ENCODE measurements at places on chromosomes 7 and 10.
A peak's percentile ranks its signal among the peaks of the same experiment; 100 is the strongest.

- DNase-seq: no peak
Observed at GRCh38 chr7:143979359-143979758, 20.8 kb upstream of the OR6B1 start.

GRCh38 chr7:123627851-123628250 is 26.2 kb downstream of the ASB15 start:
- no peak for DNase-seq

GRCh38 chr10:15344876-15345285 is 26.2 kb downstream of the FAM171A1 start:
- no peak for DNase-seq

DNA sequence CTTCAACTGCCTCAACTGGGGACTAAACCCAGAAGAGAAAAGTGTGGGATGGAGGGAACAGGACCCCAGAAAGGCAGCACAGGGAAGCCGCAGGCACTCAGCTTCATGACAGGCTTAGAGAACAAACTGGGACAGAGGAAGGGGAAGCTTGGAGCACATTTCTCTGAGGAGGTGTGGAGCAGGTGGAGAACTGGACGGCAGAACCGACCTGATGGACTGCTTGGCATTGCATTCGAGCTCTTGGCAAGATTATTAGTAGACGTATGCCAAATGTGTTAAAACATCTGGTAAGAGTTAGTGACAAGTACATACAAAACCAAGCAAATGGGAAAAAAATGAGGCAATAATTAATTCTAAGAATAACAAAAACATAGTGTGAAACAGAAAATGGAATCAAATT is 335.7 kb downstream of the SFMBT2 start:
- DNase-seq: peak; percentile 52

- no peak for DNase-seq
Observed at GRCh38 chr10:18619016-18619415, 32.4 kb downstream of the NSUN6 start.

DNA sequence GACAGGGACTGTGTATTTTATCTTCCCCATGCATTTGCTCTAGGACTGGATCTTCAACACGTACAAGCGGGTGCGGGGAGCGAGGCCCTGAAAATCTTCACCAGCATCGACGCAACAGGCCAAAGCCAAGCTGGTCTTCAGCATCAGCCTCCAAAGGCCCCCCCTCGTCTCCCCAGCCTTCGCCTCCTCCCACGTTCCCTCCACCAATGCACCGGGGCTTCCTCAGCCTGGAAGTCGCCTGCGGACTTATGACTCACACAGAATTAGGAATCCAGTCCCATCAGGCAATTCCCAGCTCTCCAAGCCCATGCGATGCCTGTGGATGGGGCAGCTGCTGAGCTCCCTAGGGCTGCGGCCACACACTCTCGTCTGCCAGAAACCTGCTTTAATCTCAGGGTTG is 36.3 kb upstream of the RNF32 start:
- DNase-seq: no peak

GRCh38 chr10:126921974-126922525 is 16.8 kb downstream of the DOCK1 start:
- no peak for DNase-seq

DNA sequence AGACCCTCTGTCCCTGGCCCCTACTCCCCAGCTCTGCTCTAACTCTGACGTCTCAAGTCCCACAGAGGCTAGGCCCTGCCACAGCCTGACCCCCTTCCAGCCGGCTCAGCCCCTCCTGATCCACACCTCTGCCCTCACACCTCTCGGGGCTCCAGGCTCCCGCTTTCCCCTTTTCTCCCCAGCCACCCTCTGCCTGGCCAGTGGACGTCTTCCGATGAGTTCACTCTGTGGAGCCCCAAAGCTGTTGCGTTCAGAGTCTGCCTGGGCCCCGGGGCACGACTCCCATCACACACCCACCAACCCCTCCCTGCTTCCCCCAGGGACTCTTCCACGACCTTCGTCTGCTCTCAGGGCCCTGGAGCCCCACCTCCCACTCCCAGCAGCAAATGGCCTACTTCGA is 18.4 kb upstream of the TBRG4 start:
- no peak for DNase-seq

- DNase-seq: no peak
Observed at GRCh38 chr7:106471686-106472440, 187.1 kb upstream of the NAMPT start.

- no peak for DNase-seq
Observed at GRCh38 chr7:75900617-75901315, 14.2 kb upstream of the POR start.

DNA sequence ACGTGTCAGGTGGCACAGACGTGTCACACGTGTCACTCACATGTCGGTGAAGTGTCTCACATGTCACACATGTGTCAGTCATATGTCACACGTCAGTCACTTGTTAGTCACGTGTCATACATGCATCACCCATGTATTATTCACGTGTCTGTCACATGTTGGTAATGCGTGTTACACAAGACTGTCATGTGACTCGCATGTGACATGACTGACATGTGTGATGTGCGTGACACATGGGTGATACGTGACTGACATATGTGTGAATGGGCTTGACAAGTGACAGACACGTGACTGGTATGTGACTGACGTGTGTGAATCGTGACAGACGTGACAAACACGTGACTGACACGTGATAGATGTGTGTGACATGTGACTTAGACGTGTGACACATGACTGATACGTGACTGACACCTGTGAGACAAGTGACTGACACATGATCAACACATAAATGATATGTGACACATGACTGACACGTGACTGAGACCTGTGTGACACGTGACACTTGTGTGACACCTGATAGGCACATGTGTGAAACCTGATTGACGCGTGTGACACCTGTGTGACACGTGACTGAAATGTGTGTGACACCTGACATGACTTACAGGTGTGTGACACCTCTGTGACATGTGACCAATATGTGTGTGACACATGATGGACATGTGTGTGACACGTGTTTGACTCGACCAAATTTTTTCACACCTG is 56.1 kb downstream of the ZNF92 start:
- DNase-seq: no peak

- no peak for DNase-seq
Observed at GRCh38 chr10:117360994-117361667, 14.1 kb downstream of the PDZD8 start.

GRCh38 chr10:6300784-6301460 is 98.2 kb downstream of the PFKFB3 start:
- DNase-seq: no peak

GRCh38 chr7:138738551-138739335 is 37.6 kb upstream of the SVOPL start:
- DNase-seq: peak; percentile 89

DNA sequence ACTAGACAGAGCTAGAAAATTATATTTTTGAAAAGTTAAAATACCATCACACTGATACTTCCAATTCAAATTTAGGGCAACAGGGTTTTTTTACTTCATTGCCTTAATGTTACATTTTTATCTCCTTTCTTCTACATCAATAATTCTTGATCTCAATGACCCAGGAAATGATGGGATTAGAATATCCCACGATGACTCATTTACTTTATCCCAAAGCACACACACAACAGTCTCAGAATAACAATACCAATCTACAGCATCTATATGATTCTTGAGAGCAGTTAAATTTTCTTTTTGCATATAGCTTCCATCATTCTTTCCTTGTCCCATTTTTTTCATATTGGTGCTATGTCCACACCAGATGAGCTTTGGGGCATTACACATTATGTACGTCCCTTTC is 98.4 kb upstream of the EEPD1 start:
- no peak for DNase-seq

- DNase-seq: no peak
Observed at GRCh38 chr10:114520453-114520852, 116.2 kb upstream of the AFAP1L2 start.

GRCh38 chr10:78062296-78062695 is 28.6 kb downstream of the RPS24 start:
- no peak for DNase-seq

DNA sequence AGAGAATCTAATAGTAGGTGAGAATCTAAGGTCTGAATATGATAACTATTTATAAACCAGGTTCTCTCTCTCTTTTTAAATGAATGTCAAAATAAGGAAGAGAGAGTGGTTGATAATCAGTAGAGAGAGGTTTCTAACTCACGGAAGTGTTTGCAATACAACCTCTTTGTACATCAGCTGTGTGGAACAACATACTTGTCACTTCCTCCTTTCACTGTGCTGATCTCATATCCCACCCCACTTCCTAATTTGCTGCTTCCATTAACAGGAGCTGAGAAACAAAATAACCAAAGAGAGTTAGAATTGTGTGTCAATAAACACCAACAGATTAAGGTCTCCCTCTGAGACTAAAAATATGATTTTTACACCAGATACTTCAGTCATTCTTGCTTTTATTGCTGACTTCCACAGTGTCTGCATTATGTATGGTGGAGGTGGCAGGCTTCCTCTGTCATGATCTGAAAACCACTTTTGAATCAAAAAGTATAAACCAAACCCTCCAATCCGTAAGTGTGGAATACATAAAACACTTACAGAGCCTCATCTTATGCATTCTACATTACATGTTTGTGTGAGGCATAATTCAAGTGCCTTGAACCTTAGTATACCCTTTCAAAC is 25.0 kb downstream of the CACUL1 start:
- DNase-seq: no peak

DNA sequence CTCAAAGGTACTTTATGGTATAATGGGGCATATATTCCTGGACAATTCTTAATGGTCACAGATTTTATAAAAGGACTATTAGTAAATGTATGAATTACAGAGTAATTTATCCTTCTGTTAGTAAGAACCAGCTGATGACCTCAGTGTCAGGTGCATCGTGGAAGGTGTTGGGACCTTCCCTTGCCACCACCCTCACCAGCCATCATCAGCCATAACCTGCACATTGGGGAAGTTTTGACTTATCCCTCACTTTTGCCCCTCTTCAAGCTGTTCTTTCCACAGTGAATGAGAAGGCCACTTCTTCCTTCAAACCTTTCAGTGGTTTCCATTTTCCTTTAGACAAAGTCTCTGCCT is 52.2 kb downstream of the FIGNL1 start:
- DNase-seq: no peak

DNA sequence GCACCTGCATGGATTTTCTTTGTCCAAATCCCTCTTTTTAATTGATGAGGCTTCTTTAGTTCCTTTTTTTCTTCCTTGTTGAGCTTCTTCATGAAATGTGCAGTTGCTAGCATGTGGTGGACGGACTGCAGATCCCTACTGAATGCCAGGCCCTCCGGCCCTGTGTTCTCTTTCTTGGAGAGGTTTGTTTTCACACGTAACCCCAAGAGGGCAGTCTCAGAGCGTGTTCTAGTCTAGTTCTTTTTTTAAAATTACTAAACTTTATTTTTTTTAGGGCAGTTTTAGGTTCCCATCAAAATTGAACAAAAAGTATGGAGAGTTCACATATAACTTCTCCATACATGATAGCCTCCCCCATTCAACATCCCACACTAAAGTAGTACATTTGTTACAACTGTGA is 190.0 kb downstream of the CFTR start:
- DNase-seq: no peak

GRCh38 chr7:47215049-47215448 is 366.9 kb downstream of the TNS3 start:
- DNase-seq: no peak

DNA sequence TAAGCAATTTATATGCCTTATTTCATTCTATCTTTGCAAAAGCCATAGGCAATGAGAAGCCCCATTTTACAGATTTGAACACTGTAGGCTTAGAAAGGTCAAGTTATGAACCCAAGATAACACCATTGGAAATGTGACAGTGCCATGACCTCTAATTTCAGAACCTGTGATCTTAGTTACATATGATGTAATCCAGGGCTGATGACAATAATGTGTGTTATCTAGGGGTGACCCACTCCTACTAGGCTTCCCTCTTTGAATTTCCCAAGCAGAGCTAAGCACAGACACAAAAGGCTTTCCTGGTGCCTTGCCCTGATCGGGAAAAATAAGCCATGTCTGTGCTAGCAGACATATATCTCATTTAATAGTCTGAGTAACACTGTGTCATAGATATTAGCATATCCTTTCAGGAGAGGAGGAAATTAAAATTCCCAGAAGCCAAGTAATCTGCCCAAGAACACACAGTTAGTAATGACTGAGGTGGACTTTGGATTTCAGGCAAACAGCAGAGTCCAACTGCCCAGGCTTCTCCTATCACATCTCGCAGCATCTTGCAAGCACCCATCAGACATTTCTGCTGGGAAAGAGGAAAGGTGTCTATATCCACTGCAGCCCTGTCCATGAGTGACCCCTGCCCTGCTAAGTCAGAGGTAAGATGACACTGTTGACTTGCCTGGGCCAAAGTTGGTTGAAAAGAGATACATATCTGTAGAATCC is 2.8 kb upstream of the TECTB start:
- no peak for DNase-seq

DNA sequence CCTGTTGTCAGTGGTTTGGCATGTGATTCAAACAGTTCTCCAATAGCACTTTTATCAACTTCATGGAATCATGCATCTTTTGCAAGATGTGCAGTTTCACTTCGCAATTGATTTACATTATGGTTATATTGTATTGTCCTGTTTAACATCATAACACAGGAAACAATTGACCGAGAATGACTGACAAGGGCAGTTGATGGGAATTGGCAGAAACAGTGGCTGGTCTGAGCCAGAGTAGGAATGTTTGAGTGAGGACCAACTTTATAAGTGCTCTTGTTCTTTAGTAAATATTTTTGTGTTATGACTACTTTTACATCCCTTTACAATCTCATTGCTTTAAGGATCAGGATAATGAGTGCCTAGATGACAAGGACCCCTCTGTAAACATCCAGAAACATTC is 2.2 kb downstream of the KLHL7 start:
- no peak for DNase-seq

DNA sequence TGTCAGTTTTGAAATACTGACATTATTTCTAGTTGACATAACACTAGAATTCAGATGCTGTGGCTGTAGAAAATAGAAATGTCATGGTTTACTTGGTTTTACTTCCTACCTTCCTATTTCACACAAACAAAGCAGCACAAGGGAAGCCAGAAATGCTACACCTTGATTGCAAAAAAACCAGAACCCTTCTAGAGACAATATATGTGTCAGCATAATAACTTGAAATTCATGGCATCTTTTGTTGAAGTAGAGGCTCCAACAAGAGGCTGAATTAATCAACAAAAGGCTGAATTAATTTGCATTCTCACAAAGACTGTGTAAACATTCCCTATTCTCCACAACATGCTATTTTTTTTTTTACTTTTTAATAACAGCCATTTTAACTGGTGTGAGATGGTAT is 25.2 kb downstream of the ZNF117 start:
- DNase-seq: no peak

DNA sequence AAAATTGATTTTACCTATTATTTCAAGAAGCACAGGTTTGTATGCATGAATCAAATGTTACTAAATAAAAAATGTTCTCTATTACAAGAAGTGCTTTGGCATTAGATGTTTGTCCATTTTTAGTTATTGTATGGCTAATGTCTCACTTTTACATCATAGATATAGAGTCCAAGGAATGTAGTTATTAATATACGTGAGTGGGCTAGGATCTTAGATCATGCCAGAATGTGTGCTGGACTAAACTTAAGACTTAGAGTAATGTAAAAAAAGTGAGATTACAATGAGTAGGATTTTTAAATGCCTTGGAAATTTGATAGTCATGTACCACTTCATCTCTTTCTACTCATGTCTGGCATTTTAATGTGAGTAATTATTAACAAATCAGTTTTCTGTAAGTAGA is 196.6 kb downstream of the ARL4A start:
- no peak for DNase-seq
